ENCODE measurements at places on chromosomes 2 and 18. TPM values are rescaled to one million over a fixed set of nuclear protein-coding genes. Genes with fewer than 3 reads are reported as not detected.
A peak's percentile ranks its signal among the peaks of the same experiment; 100 is the strongest.

DNA sequence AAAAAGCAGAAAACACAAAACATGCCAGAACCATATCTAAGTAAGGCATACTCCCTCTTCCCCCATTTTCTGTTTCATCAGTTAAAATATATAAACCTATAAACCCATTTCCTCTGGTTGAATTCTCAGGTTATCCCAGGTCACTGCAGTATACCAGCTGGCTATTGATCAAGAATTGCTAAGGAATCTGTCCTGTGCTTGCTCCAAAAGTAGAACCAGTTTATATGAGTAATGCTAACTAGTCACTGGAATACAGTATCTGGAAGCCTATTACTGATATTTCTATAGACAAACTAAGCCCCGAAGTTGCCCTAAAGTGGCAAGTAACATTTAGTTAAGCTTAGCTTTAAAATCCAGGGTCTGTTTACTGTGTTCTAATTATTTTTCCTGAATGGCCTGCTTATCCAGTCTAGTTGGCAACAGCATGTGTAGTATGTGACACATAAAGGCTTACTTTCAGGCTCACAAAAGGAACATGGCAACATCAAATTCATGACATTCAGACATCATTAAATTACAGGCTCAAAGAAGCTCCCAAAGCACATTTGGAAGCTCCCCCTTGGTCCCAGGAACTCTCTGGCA is 102.9 kb upstream of the ARL5A start:
- no peak for DNase-seq

- DNase-seq: no peak
These were observed 70.8 kb downstream of the ACAA2 start for GRCh38 chr18:49742316-49743116.

- DNase-seq: no peak
These were observed 1131.2 kb downstream of the TSN start for GRCh38 chr2:122886479-122887145.

DNA sequence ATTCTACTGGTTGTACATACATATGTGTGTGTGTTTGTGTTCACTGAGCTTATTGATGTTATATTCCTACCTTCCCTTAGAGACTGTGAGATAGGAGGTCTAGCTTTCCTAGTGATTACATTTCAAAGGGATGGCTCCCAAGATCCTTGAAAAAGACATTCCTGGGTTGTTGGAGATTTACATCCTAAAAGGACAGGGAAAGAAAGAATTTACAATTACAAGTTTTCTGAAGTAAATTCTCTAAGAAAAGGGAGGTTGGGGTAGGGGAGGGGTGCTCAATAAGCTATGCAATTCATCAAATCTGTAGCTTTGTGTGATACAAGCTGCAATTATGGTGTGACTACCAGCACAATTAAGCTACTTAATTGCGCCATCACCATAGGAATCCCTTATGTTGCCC is 284.3 kb downstream of the NUP35 start:
- no peak for DNase-seq

DNA sequence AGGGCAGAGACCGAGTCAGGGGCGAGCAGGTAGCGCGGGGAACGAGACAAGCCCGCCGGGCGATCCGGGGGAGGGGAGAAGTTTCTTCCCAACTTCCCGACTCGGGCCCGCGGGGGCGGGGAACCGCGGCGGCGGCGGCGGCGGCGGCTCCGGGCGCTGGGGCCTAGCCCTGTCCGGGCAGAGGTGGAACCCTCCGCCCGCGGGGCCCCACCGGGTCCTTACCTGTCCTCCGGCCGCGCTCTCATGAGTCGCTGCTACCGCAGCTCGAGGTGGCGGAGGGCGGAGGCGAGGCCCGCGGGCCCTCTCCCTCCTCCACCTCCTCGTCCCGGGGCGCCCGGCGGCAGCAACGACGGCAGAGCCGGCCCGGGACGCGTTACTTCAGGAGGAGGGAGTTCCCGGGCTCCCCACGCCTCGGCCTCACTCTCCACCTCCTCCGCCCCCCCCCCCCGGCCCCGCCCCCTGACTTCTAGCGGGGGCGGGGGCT is at the start of gene YES1:
TSS of gene YES1 (minus strand) at position 351 of the 484 bp plus-strand sequence. CDS start 55,415 bp downstream, outside the sequence.
- peak; percentile 81 for DNase-seq

DNA sequence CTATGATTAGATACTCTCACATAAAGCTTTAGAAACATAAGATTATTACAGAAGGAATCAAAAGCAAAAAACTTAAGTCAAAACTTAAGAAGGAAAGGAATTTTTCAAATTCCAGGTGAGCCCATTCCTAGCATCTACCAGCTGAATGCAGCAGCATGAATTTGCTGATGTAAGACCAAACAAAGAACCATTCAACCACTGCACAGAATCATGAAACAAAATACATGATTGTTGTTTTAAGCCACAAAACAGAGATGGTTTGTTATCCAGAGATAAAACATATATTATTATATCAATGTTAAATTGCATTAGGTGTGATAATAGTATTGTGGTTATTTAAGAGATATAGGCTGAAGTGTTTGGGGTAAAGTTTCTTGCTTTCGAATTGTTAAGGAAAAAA is 29.0 kb downstream of the PIGN start:
- no peak for DNase-seq

GPR39 gene
- 3.3 TPM for polyA plus RNA-seq

GRCh38 chr2:158184556-158185343 is 83.1 kb downstream of the UPP2 start:
- DNase-seq: no peak
